ENCODE measurements at places on chromosomes 3 and 15.

GRCh38 chr15:46555547-46555946 is 920.7 kb downstream of the SQOR start:
- no peak for DNase-seq

- DNase-seq, result no peak
Measured at GRCh38 chr3:145842294-145842902, 318.6 kb downstream of the PLOD2 start.

DNA sequence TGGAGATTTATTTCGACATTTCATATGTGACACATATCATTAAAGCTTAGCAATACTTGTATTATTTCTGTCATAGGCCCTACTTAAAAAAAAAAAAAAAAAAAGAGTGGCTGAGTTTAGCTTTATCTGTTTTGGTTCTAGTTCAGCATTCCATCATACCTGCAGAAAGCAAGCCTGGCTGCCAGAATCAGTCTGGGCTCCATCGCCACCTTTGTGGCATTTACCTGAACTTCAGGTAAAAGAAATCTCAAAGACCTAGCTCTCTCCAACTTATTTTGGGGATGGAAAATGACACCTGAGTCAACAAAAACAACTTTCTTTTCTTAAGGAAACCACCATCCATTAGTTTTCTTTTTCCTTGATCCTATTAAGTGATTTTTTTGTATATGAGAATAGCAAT is 82.1 kb downstream of the NEK10 start:
- no peak for DNase-seq

- no peak for DNase-seq
Measured at GRCh38 chr3:126431103-126431534, 36.4 kb downstream of the CFAP100 start.

GRCh38 chr15:34644851-34645250 is 61.4 kb upstream of the GOLGA8B start:
- no peak for DNase-seq

DNA sequence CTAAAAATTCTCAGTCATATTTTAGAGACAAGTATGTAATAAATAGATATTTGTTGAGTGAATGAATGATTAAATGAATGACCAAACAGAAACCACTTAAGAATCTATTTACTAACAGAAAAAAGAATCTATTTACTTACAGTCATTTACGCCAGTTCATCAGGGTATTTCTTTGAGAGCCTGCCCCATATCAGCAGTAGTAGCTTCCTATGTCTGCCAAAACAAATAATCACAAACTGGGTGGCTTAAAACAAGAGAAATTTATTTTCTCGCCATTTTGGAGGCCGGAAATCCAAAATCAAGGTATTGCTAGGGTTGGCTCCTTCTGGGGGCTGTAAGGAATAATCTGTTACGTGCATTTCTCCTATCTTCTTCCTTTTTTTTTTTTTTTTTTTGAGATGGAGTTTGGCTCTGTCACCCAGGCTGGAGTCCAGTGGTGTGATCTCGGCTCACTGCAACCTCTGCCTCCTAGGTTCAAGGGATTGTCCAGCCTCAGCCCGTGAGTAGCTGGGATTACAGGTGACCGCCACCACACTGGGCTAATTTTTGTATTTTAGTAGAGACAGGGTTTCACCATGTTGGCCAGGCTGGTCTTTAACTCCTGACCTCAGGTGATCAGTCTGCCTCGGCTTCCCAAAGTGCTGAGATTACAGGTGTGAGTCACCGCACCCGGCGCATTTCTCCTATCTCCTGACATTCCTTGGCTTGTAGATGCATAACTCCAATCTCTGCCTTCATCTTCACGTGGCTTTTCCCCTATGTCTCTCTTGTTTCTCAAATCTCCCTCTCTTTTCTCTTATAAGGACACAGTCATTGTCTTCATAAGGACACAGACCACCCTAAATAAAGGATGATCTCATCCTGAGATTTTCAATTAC is 65.2 kb upstream of the SPPL2A start:
- no peak for DNase-seq

GRCh38 chr3:112585782-112586181 is 23.9 kb downstream of the SLC35A5 start:
- no peak for DNase-seq

- DNase-seq, result peak; percentile 86
Measured at GRCh38 chr15:89367485-89368451, 33.1 kb upstream of the POLG start.

DNA sequence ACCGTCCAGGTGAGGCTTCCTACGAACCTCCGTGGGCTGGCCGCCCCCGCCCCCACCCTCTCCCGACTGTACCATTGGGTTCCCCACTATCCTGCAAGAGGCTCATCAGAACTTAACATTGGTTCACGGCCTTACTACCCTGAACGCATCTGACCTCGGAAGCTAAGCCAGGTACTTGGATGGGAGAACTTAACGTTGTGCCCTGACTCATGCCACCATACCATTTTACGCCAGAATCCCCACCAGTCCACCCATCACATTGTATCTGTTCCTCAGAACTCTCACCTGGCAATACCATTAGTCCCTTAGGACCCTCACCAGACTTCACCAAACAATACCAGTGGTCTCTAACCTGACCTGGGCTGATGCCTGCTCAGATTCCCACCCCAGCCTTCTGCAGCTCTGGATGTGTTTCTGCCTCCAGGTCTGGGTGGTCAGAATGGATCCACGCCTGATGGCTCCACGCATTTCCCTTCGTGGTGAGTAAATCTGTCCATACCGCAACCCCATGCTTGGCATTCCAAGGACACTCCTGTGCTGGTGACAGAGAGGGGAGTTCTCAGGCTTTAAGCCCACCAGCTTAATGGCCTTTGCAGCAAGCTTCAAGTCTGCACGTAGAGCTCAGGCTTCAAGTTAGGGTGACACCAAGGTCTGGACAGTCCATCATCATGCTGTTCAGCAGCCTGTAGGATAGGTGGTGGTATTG is 562 bp downstream of the TCTA start:
- DNase-seq, result no peak

DNA sequence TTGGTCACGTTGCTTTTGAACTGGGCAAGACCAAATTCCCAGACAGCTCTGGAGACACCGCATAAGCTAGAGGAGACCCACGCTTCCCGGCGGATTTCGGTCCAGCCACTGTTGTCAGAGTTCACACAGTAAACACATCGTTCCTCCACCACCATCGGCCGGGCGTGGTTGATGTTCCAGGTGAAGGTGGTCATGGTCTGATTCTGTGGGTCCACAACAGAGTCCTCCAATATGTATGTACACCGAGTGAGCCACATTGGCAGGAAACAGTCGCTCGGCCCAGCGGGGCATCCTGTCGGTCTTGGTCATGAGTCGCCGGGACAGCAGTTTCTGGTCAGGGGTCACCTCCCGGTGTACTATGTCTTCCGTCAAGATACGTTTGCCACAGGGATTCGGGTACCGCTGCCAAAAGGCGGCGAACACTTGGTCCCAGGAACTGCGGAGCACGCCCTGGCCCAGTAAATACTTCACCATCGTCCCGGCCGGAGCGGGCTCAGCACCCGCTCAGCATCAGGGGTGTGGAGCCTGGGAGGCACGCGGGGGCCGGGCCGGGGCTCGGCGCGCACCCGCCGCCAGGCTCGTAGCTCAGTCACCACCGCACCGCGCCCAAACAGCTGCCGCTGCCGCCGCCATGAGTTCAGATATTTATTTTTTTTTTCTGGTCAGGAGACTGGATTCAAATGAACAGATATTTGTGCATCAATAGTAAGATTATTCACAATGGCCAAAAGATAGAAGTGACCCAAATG is 36.7 kb upstream of the NANOGP8 start:
- no peak for DNase-seq

DNA sequence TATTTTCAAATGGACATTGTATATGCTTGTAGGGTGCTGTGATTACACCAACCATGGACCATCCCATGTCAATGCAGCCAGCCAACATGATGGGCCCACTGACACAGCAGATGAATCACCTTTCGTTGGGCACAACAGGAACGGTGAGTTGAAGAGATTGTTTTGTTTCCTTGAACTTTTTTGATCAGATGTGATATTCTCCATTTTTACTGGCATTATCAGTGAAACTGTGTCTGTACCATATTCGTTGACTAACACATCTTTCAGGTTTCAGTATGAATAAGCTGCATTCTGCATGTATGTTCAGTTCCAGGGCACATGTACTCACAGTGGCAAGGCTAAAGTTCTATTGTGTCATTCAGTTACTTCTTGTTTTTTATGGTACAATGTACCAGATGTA is 655.2 kb downstream of the RBMS3 start:
- DNase-seq, result no peak

DNA sequence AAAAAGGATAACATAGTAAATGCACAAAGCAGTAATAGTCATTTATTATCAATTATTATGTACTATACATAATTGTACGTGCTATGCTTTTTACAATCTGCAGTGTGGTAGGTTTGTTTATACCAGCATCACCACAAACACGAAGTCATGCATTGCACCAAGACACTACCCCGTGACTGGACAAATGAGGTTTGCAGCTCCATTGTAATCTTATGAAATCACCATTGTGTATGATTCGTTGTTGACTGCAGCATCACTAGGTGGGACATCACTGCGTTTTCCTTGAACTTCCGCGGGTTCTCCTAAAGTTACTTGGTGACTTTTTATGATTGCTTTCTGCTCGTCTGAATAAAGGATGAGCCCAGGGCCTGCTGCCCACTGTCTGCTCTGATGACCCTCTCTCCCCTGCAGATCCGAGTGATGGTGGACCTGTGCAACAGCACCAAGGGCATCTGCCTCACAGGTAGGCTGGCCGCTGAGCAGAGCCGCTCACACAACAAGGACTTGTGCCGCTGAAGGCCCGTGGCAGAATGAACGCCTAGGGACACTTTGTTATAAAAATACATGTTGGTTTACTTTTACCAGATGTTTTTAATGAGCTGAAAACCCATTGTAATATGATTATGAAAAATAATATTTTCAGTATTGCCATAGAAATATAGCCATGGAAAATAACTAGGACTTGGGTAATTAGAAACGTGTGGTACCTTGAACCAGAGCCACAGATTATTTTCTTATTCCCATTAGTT is 35.8 kb downstream of the GLDN start:
- DNase-seq, result no peak

GRCh38 chr15:64686130-64686735 is 89.2 kb downstream of the RBPMS2 start:
- no peak for DNase-seq

DNA sequence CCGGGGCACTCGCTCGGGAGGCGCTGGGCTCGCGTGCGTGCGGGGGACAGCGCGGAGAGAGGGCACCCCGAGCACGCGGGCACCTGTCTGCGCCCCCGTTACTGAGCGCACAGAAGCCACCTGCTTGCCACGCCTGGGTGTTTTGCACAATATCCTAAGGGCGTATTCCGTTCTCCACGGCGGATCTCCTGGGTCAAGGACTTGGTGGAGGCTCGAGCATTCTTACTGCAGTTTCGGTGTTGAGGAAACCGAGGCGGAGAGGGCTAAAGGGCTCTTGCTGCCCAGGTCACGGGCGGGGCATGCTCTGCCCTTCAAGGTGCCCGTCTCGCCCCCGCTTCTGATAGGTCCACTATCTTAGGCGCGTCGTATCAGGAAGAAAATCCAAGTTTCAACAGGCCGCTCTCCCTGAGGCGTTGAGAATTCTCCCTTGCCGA is 526 bp downstream of the GPD1L start:
- DNase-seq, result no peak

GRCh38 chr3:102176333-102177050 is 258.3 kb upstream of the ZPLD1 start:
- DNase-seq, result no peak

DNA sequence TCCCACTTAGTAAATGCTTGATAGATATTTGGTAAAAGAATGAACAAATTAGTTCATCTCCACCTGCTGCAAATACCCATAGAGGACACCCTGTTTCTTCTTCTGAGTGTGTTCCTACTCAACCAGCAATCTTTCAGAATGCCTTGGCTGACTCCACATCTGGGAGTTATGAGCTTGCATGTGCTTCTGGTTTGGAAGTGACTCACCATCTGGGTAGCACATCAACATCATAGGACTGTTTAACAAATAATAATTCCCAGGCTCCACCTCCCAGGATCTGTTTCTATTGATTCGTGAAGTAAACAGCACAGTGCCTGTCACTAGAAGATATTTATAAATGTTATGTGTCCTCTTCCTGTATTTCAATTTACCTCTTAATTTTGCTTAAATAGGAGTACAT is 580.1 kb downstream of the ROBO2 start:
- DNase-seq, result no peak

DNA sequence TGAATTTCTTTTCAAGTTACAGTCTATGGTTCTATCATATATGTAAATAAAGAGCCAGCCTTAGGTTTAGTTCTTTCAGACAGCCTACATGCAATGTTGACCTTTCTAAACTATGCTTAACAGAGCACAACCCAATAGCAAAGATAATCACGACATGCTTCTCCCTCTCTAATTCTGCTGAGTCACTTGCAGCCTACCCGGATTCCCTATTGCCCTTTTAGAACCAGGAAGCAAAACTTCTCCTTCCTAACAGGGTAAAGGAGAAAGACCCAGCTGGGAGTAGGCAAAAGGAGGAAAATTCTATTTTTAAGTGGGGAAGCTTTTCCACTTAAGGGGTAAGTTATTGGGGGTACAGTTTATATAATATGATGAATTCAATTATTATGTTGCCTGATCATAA is 79.3 kb downstream of the SLC7A14 start:
- no peak for DNase-seq

DNA sequence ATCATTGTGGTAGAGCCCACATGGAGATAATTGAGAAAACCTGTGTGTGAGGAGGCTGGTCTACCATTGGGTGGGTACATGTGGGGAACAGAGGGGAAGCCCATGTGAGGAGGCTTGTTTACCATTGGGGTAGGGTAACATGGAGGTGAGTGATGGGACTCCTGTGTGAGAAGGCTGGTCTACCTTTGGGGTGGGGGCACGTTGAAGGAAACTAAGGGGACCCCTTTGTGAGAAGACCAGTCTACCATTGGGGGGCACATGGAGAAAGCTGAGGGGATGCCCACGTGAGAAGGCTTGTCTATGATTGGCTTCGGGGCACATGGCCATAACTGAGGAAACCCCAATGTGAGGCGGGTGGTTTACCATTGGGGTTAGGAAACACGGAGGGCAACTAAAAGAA is 158.5 kb downstream of the FBLN2 start:
- no peak for DNase-seq

DNA sequence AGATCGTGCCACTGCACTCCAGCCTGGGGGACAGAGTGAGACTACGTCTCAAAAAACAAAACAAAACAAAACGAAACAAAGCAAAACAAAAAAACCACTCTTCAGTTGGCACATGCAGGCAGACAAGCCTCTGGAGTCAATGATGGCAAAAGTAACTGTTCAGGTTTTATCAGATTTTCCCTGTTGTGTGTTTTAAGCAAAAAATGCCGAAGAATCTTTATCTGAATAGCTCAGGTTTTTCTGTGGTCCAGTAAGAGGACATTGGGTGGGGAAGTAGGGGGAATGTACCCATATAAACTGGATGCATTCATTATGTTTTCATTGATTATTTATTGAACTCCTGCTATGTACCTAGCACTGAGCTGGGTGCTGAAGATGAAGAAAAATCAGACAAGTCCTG is 20.8 kb upstream of the BCL2A1 start:
- no peak for DNase-seq

DNA sequence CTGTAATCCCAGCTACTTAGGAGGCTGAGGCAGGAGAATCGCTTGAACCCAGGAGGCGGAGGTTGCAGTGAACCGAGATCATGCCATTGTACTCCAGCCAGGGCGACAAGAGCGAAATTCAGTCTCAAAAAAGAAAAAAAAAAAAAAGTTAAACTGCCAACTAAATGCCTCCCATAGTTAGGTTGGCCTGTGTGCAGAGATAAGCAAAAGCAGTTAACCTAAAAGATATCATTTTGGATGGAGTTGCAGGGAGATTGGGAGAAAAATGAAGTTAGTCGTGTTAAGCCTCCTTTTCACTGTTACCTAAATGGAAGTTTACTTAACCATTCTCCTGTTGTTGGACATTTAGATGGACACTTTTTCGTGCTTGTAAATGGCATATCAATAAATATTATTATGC is 11.4 kb upstream of the FETUB start:
- no peak for DNase-seq
